ENCODE measurements at places on chromosomes 3 and 15.

DNA sequence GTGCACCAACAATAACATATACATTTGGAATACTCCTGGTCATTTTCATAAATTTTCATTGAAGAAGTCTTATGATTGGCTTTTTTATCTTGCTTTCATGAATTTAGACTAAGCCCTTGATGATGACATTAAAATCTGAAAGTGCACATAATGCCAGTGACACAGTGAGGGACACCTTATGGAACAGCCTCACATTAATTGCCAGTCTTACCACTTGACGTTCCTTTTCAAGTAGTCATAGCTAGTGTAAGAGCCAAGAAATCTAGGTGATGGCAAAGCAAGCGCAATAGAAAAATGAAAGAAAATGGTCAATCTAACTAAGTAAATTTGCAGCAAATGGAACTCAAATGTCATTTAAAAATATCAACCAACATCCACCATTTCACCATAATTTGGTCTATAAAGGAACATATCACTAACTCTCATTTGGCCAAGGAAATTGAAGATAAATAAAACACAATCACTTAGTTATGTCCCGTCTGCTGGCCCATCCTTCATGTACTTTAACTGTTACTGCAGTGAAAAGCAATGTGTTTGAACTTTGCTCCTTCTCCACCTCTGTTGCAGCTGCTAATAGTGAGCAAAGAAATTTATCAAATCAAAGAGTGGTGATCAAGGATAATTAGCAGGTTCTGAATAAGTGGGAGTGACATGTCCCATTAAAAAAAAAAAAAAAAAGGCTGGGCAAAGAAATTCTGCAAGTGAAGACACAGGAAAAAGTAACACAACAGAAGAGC lies 110.0 kb downstream of the TJP1 start:
- DNase-seq, result no peak

- peak; percentile 33 for DNase-seq
Observed at GRCh38 chr15:91469632-91470567, 369.8 kb downstream of the SV2B start.

DNA sequence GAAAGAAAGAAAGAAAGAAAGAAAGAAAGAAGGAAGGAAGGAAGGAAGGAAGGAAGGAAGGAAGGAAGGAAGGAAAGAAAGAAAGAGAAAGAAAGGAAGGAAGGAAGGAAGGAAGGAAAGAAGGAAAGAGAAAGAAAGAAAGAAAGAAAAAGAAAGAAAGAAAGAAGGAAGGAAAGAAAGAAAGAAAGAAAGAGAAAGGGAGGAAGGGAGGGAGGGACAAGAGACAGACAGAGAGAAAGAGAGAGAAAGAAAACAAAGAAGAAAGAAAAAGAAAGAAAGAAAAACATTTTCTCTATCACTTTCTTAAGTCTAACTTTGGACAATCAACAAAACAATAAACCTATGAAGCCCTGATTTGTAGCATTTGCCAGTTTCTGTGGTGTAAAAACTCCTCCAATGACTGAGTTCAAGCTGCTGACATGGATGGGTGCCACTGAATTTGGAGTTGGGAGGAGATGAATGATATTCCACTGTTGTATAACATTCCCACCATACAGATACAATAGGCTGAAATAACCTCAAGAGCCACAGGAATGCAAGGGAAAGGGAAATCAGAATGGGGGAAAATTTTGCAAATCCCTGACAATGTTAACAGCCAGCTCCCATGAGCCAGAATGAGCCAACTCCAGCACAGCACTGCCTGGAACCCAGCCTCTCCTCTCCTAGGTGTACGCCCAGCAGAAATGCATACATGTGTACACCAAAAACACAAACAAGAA lies 15.0 kb upstream of the RTP3 start:
- no peak for DNase-seq

DNA sequence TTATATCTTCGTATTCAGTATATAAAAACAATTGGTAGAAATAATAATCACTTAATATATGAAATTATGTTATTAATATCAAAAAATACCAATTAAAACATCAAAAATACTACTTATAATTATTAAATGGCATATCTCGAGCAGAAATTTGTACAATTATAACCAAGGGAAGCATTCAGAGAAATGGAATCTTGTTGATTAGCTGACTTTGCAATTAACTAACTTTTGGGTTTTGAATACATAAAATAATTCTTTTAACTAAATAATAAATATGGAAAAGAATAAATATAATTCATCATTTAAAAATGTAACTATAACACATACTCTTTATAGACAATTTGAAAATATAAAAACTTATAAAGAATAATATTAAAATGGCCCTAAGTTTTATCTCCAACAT lies 160.2 kb upstream of the LRRN1 start:
- DNase-seq, result no peak

GRCh38 chr3:191959876-191960413 lies 499.0 kb downstream of the PYDC2 start:
- DNase-seq, result no peak

GRCh38 chr15:96627031-96627568 lies 296.6 kb downstream of the NR2F2 start:
- no peak for DNase-seq

DNA sequence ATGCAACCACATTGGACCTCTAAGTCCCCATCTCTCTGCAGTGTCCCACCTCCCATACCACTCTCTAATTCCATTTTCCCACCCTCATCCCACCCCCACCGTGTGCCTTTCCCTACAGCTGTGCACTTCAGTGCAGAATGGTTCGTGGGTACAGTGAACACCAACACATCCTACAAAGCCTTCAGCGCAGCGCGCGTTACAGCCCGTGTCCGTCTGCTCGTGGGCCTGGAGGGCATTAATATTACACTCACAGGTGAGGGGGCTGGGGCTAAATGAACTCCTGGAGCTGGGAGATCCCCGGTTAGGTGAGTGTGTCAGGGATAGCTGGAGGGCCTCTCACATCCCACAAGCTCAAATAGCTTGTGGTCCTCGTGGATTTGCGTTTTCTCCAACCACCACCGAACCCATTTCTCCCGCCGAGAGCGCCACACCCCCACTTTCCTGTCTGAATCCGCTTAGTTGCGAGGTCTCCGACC lies 1.9 kb downstream of the DUOXA2 start:
- DNase-seq, result no peak

DNA sequence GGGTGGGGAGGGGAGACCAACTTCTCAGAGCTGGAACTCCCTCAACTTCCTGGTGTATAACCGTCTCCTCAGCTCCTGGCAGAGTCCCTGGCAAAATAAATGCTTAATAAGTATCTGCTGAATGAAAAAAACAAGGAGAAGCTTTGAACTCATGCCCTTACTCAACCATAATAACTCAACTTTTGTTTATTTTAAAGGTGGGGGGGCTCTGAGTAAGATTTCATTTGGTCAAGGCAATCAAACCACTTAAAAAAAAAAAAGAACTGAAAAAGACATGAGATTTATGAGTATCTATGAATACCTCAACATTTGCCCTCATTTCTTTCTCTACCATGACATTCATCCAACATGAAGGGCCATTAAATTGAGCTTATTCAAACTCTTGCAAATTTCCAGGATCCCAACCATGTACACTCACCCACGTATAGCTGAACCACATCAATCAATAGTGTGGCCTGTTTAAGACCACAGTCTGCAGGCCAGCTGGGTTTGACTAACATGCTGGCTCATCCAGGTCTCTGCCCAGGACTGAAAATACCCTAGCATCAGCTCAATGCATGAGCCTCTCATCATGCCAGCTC lies 157.9 kb downstream of the FOXP1 start:
- DNase-seq, result no peak

DNA sequence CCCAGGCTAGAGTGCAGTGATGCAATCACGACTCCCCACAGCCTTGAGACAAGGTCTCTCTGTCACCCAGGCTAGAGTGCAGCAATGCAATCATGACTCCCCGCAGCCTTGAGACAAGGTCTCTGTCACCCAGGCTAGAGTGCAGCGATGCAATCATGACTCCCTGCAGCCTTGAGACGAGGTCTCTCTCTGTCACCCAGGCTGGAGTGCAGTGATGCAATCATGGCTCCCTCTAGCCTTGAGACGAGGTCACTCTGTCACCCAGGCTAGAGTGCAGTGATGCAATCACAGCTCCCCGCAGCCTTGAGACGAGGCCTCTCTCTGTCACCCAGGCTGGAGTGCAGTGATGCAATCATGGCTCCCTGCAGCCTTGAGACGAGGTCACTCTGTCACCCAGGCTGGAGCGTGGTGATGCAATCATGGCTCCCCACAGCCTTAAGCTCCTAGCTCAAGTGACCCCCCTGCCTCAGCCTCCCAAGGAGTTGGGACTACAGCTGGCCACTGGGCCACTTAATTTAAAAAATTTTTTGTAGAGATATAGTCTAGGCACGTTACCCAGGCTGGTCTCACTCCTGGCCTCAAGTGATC lies 26.1 kb downstream of the TFRC start:
- DNase-seq, result no peak

DNA sequence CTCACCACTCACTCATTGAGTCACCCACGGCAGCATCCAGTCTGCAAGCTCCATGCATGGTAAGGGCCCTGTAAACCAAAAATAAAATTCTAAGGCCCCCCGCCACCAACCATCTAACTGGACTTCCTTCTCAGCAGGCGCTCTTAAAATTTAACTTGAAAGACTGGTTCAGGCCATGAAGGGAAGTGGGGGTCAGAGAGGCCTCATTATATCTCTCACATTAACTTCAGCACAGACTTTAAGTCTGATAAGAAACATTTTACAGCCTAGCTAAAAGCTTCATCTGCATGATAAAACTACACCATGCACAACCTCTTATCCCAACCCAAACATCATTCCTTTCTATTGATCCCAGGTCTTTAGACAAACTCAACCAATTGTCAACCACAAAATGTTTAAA lies 38.5 kb downstream of the FBLN2 start:
- DNase-seq, result no peak

DNA sequence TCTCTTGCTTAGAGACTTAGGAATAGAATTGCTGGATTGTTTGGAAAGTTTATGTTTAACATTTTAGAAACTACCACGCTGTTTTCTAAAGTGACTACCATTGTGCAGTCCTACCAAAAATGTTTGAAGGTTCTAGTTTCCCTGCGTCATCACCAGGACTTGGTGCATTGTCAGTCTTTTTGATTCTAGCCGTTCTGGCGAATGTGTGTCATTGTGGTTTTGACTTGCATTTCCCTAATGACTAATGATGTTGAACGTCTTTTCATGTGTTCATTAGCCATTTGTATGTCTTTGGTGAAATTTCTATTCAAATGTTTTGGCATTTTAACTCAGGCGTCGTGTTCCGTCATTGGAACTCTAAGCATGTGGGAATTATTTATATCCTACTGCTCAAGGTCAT lies 58.0 kb downstream of the CHD2 start:
- no peak for DNase-seq

DNA sequence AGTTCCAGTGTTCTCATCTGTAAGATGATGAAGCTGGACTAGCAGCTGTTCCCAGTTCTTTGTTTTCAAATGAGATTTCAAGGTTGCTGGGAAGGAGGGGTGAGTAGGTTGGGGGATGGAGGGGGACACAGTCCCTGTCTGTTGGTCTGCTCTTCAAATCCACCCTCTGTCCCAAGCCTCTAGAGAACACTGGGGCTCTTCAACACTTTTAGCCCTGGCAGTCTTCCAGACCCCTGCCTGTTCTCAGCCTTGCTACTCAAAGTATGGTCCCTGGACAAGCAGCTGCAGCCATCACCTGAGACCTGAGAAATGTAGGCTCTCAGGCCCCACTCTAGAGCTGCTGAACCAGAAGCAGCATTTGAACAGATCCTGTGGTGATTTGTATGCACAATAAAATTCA lies 41.3 kb downstream of the NEK11 start:
- DNase-seq, result no peak

DNA sequence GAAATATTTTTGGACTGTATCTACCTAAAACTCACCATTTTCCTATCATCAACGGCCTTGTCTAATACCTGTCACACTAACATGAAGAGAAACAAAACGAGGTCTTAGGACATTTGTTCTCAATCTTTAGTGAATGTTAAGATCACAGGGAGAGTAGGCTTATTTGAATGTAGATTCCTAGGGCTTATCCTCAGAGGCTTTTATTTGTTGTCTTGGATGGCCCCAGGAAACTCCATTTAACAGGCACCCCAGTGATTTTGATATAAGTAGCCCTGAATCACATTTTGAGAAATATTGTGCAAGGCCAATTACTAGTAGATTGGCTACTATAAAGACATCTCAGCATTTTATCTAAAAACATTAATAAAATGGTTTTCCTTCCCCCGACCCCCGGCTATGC lies 367.4 kb downstream of the GAP43 start:
- DNase-seq, result no peak

DNA sequence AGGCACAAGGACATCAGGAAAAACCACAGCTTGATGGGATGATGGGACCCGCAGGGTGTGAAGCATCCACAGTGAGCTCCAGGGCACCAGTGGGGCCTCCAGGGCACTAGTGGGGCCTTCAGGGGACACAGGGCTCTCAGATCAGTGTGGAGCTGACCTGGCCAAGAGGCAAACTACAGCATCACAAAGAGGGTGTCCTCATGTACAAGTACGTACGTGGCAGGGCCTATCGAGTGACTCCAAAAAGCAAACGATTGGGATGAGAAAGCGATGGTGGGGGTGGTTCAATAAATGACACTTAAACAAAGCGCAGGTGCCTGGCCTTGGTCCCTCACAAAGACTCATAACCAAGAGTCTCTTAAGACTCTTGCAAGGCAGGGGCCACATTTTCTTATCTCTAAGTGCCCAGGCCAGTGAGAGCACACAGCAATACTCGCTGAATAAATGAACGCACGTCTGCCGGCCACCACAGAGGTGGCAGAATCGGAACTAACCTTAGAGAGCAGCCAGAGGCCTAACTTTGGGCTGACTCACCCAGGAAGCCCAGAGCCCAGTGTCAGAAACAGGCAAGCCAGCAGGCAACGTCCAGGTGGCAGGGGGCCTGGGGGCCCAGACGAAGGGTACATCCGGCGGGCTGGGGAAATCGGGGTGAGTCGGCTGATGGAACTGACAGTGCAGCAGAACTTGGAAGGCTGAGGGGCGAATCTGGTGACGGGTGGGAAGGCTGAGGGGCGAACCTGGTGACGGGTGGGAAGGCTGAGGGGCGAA lies 8.7 kb downstream of the PCSK6 start:
- DNase-seq, result no peak

Data from stimulated activated CD4-positive, alpha-beta T cell treated with anti-CD3 and anti-CD28 coated beads, TNF-alpha, amount 100 ng/mL, for 1 hour (primary cell).